Tibial nerve (tissue), 4 donors: ENCODE measurements at places on chromosomes 11 and 22.

- DNase-seq, result peak; percentile 71
These were observed 18.2 kb downstream of the TEAD1 start for GRCh38 chr11:12692229-12693075.

- DNase-seq, result peak; percentile 14
These were observed 49.9 kb upstream of the LDLRAD3 start for GRCh38 chr11:35893796-35894475.

DNA sequence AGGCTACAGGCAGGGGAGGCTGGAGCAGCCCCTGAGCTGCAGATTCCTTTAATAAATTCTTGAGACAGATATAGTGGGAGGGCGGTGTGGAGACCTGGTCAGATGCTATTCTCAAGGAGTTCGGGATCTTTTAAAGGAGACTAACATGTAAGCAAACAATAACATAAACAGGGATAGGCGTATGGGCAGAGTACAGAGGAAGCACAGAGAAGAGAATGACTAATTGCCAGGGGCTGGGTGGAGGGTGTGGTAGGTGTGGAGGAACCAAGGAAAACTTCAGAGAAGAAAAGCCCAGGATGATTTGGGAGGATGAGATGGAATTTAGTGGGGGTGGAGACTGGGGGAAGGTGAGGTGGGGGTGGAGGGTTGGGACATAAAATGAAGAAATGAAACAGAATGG, 9.7 kb upstream of the HEPHL1 start:
- DNase-seq, result no peak

DNA sequence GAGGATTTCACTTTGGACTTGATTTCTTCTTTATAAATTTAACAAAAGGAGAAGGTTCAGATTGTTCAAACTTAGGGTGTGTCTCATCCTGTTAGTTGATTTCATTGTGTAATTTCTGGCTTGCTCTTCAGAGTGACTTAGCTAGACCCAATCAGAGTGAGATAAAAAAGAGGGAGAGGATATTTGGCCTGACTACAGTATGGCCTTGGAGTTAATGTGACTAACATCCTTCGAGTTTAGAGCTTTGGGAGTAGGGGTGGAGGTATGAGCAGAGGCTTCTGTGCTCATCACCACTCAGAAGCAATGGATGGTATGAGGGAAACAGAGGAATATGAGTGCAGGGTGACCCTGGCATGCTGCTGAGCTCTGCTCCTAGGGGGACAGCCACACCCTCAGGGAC, 114.2 kb downstream of the ME3 start:
- DNase-seq, result no peak

GRCh38 chr11:37671321-37671720, 1073.3 kb upstream of the RAG2 start:
- no peak for DNase-seq

DNA sequence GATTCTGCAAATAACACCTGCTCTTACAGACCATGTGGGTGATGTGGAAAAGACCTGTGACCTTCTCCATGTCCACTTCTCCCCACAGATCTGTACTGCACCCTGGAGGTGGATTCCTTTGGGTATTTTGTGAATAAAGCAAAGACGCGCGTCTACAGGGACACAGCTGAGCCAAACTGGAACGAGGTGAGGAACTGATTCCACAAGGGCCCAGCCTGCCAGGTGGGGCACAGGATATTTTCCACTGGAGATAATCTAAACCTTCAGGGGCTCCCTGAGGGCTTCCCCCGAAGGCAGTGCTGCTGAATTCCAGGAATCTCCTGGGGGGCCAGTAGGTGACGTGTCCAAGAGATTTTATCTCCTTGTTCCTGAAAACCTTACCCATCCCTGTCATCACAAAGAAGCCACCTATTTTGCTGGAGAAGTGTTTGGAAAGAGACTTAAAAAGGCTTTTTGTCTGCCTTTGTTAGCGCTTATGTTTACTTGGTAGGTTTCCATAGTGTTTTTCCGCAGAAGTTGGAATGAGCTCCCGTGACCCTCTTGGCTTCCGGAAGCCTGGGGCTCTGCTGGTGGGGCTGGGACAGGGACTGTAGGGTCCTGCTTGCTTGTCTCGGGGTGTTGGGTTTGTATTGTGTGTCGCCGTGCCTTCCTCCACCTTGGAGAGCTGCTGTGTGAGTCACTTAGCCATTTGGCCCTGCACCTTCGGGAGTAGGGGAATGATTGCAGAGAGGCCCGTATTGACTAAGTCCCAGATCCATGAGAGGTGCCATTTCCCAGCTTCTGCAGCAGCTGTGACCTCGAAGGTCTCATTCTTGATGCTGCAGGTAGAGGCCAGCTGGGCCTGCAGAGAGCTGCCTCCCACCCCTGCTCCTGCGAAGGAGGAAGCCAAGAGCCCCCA, 112.4 kb downstream of the BCR start:
- DNase-seq, result no peak

DNA sequence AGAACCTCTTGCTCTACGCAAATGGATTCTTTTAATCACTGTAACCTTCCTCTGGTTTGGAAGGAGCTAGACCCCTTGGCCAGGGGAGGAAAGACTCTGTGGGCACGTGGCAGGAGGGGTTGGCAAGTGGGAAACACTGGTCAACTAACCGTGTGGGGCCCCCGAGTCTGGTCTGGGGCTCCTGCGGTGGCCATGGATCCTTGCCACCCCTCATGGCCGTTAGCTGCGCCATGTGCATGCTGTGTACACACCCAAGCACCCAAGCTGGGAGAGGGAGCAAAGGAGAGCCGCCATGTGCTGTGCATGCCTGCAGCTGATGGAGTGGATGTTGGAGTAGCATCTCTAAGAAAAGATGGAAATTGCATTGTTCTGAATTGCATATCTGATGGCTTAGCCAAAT, 730.6 kb downstream of the FAM181B start:
- DNase-seq, result no peak

- no peak for DNase-seq
These were observed 608 bp downstream of the TMPRSS13 start for GRCh38 chr11:117928446-117929141.

- no peak for DNase-seq
These were observed 32.5 kb upstream of the LMO1 start for GRCh38 chr11:8296038-8296649.

DNA sequence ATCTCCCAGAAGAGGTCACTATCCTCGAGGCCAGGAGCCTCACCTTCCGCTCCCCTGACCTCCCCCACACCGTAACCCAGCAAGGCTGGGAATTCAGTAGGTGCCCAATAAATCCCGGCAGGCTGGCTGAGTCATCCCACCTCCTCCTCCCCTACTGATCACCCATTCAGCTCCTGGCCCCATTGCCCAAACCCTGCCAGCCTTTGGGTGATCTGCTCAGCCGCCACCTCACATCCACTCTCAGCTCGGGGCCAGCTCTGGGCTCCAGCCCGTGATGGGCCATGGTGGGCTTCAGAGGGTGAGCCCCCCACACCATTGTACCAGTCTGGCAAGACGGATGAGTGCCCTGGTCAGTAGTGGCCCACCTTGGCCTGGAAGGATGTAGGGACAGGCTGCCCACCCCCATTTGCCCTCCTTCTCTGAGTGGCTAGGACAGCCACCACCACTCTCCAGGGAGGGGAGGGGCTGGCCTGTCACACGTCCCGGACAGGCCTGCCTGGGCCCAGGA, 8.2 kb downstream of the TRPM5 start:
- DNase-seq, result no peak

- no peak for DNase-seq
These were observed 1313.6 kb downstream of the TBC1D22A start for GRCh38 chr22:48076008-48076407.

DNA sequence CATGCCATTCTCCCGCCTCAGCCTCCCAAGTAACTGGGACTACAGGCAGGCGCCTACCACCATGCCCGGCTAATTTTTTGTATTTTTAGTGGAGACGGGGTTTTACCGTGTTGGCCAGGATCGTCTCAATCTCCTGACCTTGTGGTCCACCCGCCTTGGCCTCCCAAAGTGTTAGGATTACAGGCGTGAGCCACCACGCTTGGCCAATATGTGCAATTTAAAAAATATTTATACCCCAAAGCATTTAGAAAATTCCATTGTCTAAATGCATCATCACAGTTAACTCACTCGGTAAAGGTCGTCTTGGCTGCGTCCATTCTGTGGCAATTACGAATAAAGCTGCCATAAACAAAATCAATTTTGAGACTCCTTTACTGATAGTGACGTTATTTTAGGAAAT, 36.2 kb downstream of the EP300 start:
- no peak for DNase-seq

DNA sequence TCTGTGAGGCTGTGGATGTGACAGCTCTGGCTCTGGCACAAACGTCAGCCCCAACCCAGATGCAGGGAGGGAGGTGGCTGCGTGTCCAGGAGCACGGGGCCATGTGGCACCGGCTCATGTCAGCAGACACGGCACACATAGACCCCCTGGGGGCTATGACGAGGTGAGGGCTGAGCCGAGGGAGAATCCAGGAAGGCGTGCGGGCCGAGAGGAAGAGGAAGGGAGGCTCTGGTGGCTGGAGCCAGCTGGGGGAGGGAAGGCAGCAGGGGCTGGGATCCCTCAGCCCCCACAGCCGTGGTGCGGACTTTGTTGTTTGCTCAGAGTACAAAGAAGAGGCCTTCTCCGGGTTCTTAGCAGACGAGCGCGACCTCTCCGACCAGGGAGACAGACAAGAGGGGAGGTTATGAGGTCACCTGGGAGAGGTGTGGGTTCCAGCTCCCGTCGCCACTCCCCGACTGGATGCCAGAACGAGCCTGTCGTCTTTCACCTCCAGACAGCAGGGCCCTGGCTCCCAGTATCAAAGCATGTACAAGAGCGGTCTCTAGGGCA, 46.1 kb downstream of the CDKN1C start:
- DNase-seq, result no peak

GRCh38 chr11:118014022-118014421, 27.8 kb downstream of the IL10RA start:
- no peak for DNase-seq

GRCh38 chr11:68342459-68343158, 30.2 kb downstream of the LRP5 start:
- no peak for DNase-seq

GRCh38 chr11:57202281-57202680, 20.5 kb downstream of the LRRC55 start:
- no peak for DNase-seq

DNA sequence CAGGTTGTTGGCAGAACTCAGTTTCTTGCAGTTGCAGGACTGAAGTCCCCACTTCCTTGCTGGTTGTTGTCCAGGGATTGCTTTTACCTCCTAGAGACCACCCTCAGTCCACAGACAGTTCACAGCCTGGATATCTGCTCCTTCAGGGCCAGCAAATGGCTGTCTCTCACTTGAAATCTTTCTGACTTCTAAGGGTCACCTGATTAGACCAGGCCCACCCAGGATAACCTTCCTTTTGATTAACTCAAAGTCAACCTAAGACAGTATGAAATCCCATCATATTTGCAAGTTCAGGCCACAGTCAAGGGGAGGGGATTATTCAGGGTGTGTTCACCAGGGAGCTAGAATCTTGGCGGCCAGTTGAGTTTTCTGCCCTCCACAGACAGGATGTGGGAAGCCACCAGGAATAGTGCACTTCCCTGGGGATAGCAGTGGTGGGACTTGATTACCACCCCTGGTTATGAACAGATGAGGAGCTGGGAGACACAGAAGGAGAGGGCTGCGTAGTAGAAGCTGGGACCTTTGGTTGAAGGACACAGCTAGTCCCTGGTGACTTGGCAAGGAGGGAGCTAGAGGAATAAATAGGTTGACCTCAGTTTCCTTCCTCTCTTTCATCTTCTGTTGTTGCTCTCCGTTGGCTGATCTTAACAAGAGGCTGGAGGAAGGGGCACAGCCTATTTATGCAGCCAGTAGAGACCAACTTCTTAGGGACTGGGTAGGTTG, 33.4 kb downstream of the MIAT start:
- DNase-seq, result no peak

GRCh38 chr22:43157874-43158546, 6.7 kb downstream of the TSPO start:
- no peak for DNase-seq
